ENCODE measurements at places on chromosomes 16 and 17.

- DNase-seq, result peak; percentile 2
Observed at GRCh38 chr16:15482068-15482747, 47.8 kb downstream of the BMERB1 start.

GRCh38 chr17:73749337-73749823 lies 105.1 kb upstream of the SDK2 start:
- no peak for DNase-seq

- DNase-seq, result no peak
Observed at GRCh38 chr16:89210904-89211515, 6.5 kb upstream of the ZNF778 start.

DNA sequence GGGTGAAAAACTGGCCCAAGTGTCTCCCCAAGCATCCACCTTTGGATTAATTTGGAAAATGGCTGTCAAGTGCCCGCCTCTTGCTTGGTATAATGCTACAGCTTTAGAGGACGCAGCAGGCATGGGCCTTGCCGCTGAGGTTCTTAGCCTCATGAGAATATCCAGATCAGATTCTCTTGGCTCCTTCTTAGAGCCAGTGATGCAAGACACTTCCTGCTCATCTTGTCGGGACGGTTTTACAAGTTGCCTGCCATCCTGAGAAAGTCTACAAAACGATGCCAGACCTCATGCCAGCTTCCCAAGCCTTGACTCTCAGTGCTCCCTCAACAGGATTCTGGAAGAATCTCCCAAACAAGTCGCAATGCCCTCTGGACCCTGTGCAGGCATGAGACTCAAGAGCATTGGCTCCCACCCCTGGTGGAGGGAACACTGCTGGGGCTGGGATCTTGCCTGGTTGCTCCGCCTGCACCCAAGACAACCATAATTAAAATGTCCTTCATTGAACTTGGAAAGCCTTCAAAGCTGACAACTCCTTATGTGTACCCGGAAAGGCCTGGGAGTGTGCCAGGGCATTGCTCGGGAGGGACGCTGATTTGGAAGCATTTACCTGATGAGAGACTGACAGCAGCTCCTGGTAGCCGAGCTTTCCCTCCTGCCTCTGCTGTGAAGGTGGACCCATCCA lies 25.8 kb upstream of the STH start:
- DNase-seq, result no peak

GRCh38 chr17:47210779-47211178 lies 1.6 kb downstream of the MYL4 start:
- no peak for DNase-seq

- DNase-seq, result peak; percentile 4
Observed at GRCh38 chr16:74774223-74775139, at the start of gene FA2H. FA2H (minus strand) TSS chr16:74774820; CDS start chr16:74774755, 65 bp downstream.

- no peak for DNase-seq
Observed at GRCh38 chr17:10171122-10171571, 27.3 kb downstream of the GAS7 start.
